Tibial nerve (tissue), 4 donors: ENCODE measurements at places on chromosomes 1 and 21.

DNA sequence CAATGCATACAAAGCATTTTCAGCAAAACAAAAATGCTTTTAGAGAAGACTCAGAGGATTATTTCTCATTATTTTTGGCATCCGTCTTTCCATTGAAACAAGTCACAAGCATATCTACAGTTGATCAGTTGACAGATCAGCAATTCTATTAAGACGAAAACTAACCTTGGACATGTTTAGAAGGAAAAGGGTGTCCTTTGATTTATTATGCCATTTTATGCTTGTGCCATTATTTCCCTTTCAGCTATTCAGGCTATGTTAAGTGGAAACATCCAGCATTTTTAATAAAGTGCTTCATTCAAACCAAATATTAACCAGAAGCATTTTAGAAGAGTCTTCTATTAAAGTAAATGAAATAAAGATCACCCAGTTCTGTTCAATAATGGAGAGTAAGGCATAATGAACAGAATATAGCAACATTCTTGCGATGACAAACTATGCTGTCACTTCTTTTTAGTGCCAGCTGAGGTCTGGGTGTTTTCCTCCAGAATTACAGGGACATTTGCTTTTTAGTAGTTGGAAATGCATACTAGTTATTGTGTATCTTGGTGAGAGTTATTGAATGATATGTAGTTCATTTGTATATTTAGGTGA lies 481.4 kb downstream of the PLA2G4A start:
- no peaks in the 10 kb centered on the region for H3K27me3 ChIP-seq
- H3K36me3 ChIP-seq = no peaks in the 10 kb centered on the region
- H3K4me1 ChIP-seq = no peaks in the 10 kb centered on the region
- no peak overlapping the region for H3K4me3 ChIP-seq

DNA sequence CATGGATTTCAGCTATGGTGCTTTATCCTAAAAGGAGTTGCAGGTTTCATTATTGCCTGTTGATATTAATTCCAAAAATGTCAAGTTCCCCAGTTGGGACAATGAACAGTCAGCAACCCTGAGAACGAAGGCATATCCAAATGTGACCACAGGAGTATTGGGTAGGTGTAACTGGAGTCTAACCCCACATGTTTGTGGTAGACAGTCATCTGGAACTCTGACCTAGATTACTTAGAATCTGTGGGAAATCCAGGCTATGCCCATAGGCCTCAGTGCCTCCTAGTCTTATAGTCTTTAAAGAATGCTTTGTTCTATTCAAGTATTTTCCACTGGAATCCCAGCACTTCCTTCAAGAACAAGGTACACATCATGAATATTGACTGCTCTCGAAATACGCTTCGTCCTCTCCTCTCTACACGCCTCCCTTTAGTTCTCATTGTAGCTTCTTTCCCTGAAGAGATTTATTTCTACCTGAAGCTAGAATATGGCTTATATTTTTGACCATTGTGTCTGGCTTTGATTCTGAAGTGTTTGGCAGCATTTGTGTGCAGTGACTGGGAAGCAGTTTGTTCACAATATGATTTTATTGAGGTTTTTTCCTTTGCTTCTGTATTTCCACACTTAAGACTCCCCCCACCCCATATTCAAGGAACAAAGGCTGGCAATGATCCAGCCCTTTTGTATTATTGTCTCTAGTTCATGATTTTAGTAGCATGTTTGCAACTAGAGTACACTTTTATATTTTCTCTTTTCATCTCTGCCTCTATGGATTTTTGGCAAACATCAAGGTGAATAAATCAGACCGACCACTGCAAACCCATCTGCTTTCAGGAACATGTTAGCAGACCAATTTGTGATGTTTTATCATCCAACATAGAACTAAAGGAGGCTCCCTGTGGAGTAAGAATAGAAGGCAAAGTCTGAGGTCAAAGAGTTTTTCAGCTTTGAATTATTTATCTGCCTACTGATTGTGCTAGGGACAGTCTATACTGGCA lies 178.6 kb downstream of the GPR52 start:
- no peak overlapping the region for H3K27ac ChIP-seq
- no peaks in the 10 kb centered on the region for H3K4me1 ChIP-seq
- no peak overlapping the region for H3K4me3 ChIP-seq
- H3K36me3 ChIP-seq = no peaks in the 10 kb centered on the region

DNA sequence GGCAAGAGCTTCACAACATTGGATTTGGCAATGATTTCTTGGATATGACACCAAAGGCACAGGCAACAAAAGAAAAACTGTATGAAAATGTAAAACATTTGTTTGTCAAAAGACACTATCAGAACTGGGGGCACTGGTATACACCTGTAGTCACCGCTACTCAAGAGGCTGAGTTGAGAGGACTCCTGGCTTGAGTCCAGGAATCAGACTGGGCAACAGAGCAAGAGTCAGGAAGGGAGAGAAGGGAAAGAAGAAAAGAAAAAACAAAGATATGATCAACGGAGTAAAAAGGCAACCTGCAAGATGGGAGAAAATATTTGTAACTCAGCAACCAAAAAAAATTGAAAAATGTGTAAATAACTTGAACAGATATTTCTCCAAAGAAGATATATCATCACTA lies 6.0 kb upstream of the TUT4 start:
- H3K27ac ChIP-seq = no peak overlapping the region
- no peaks in the 10 kb centered on the region for H3K27me3 ChIP-seq
- no peaks in the 10 kb centered on the region for H3K36me3 ChIP-seq
- H3K4me1 ChIP-seq = no peaks in the 10 kb centered on the region

DNA sequence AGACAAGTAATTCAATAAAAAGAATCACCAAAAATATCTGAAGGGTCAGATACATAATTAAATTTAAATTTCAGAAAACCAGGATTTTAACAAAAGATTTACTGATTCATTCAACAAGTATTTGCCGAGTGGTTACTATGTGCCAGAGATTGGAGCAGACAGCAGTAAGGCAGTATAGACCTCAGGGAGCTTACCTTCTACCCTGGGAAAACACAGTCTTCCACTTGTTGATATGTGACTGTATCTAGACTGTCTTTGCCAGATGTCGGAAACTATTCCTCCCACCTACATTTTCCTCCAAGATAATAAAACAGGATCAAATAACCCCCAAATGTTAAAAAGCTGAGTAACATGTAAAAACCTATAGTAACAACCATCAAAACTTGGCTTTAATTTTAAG lies 6.2 kb downstream of the HNRNPR start:
- no peak overlapping the region for H3K27ac ChIP-seq
- DNase-seq = no peak
- H3K27me3 ChIP-seq = no peaks in the 10 kb centered on the region
- H3K4me3 ChIP-seq = no peak overlapping the region
- H3K36me3 ChIP-seq = peaks cover 51% of the 10 kb centered on the region

GRCh38 chr1:157110686-157111085 lies 11.1 kb upstream of the ETV3L start:
- no peaks in the 10 kb centered on the region for H3K36me3 ChIP-seq
- no peak overlapping the region for H3K27ac ChIP-seq
- no peak overlapping the region for H3K4me3 ChIP-seq
- H3K4me1 ChIP-seq = no peaks in the 10 kb centered on the region
- no peaks in the 10 kb centered on the region for H3K27me3 ChIP-seq
- DNase-seq = no peak

DNA sequence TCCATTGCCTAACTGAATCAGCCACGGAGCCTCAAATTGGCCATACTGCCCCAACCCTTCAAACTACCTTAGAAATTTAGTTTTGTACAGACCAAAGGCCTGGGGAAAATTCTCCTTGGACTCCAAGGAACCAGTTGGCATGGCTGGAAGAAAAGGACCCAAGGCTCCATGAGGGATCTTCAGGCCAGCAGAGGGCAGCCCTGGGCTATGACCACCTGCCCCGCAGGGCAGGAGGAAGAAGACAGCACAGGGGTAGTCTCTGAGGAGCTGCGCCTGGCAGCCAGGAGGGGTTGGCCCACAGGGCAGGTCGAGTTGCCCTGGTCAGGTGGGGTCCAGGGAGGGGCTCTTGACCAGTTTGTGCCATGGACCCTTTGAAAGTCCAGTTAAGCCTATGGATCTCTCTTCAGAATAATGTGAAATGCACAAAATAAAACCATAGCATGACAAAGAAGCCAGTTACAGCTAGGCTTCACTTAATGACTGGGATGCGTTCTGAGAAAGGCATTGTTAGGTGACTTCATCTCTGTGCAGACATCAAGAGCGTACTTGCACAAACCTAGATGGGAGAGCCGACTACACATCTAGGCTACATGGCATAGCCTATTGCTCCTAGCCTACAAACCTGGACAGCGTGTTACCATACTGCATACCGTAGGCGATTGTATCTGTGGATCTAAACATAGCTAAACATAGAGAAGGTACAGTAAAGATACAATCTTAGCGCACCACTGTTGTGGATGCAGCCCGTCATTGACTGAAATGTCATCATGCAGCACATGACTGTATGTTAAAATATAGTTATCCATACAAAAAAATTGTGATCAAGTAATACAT lies 26.1 kb downstream of the CACNA1S start:
- peaks cover 11% of the 10 kb centered on the region for H3K27me3 ChIP-seq
- no peaks in the 10 kb centered on the region for H3K36me3 ChIP-seq
- no peak overlapping the region for H3K4me3 ChIP-seq
- DNase-seq = peak; percentile 38
- no peaks in the 10 kb centered on the region for H3K4me1 ChIP-seq

DNA sequence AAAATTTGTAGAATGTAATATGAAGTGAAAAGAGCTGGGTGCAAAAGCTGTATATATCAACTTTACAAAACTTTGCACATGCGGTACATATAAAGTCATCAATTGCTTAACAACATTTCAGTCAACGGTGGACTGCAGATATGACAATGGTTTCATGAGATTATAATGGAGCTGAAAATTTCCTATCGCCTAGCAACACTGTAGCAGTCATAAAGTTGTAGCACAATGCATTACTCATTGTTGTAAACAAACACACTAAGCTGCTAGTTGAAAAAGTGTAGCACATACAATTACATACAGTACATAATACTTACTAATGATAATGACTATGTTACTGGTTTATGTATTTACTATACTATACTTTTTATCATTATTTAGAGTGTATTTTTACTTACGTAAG lies 64.0 kb downstream of the RGS7 start:
- no peak for DNase-seq
- H3K4me3 ChIP-seq = no peak overlapping the region
- no peaks in the 10 kb centered on the region for H3K4me1 ChIP-seq
- H3K27me3 ChIP-seq = no peaks in the 10 kb centered on the region

DNA sequence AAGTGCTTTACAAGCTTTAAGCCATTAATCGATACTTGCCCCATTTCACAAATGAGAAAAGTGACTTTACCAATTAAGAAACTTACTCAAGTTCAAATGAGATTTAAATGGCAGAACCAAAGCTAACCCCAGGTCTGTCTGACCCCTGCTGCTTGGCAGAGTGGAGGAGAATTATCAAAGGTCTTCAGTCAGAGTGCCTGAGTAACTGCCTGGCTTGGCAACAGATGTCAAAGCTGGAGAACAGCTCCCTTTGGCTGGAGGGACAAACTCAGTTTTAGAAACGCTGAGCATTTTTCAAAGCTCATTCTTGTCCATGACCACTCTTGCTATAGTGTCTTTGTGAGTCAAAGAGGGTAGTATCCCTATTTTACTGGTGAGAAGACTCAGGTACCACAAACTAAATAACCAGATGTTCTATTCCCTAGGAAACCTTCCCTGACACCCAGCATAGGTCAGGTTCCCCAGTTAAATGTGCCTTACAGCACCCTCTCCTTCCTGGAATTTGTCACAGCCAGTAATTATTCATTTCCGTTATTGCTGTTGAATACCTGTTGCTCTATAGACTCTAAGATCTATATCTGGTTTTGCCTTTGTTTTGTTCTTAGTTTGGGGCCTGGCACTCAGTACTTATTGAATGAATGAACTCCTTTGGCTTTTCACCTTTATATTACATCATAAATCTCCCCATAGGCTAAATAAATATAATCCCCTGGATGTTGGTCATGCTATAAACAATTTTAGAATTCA lies 5.0 kb upstream of the BCAR3 start:
- H3K4me1 ChIP-seq = peaks cover 15% of the 10 kb centered on the region
- H3K27ac ChIP-seq = no peak overlapping the region
- DNase-seq = no peak
- no peaks in the 10 kb centered on the region for H3K27me3 ChIP-seq
- no peaks in the 10 kb centered on the region for H3K36me3 ChIP-seq
- no peak overlapping the region for H3K4me3 ChIP-seq

- no peak for DNase-seq
- peaks cover 2% of the 10 kb centered on the region for H3K4me1 ChIP-seq
- H3K36me3 ChIP-seq = no peaks in the 10 kb centered on the region
- H3K27me3 ChIP-seq = no peaks in the 10 kb centered on the region
- H3K4me3 ChIP-seq = no peak overlapping the region
Observed at GRCh38 chr1:9228609-9229008, 6.0 kb upstream of the H6PD start.

DNA sequence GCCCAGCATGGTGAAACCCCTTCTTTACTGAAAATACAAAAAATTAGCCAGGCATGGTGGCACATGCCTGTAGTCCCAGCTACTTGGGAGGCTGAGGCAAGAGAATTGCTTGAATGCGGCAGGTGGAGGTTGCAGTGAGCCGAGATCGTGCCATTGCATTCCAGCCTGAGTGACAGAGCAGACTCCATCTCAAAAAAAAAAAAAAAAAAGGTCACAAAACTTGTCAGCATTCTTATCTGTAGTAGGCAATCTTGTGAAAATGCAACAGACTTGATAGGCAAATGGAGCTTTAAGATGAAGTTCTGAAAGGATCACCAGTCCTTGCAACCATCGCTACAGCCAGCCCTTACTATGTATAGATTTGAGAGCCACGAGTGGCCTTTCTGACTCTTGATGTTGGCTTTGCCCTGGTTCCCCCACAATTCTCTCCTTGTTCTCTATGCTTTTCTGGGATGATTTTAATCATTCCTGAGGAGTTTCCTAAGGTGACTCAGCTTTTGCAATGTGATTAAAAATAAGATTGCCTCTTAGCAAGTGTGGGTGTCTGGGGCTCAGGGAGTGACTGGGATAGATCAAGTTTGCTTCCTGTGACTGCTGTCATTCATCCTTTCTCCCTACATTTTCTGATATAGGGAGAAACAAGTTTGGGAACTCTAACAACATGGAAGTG lies 7.1 kb upstream of the MAP1LC3C start:
- H3K4me3 ChIP-seq = no peak overlapping the region
- H3K27me3 ChIP-seq = no peaks in the 10 kb centered on the region
- no peaks in the 10 kb centered on the region for H3K36me3 ChIP-seq
- DNase-seq = no peak
- no peak overlapping the region for H3K27ac ChIP-seq
